ENCODE measurements at places on chromosomes 2 and 18.

DNA sequence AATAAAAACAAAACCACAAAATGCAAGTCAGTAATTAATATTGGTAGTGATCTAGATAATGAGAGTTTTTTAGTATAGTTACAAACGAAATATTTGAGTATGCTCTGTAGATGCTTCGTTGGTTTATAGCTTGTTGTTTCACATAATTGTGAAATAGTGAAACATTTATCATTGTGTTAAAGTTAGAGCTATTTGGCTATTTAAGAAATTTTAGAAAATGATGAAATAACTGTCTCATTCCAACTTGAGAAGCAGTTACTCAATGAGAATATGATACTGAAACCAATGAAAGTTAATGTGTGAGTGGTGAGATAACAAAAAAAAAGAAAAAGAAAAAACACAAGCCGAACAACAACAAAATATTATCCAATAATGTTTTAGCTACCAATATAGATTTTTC, 475.6 kb upstream of the ZEB2 start:
- no peak for DNase-seq

GRCh38 chr2:216118474-216118873, 9.3 kb downstream of the XRCC5 start:
- DNase-seq, result no peak

DNA sequence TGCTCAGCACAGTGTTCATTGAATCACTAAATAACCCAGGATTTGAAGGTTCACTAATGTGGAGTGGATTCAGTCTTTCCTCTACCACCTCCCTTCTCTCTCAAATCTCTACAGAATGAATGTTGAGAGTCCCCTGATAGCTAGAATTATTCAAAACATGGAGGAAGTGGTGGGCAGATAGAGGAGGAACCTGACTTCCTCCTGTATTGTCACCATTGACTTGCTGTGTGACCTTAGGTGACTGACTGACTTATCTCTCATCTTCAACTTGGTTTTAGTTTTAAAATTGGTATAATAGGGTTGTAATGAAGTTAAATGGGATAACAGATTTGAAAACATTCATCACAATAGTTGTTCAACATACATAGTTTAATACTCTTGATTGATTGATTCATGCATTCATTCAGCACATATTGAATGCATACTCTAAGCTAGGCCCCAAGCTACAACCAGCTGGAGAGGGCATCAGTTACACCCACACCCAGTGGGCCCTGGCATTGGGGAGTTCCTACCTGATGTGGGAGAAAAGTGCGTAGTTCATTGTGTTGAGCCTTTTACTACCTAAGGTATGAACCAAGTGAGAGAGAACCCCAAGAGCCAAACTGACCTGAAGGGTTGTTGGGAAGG, 96.0 kb downstream of the WDR7 start:
- no peak for DNase-seq

DNA sequence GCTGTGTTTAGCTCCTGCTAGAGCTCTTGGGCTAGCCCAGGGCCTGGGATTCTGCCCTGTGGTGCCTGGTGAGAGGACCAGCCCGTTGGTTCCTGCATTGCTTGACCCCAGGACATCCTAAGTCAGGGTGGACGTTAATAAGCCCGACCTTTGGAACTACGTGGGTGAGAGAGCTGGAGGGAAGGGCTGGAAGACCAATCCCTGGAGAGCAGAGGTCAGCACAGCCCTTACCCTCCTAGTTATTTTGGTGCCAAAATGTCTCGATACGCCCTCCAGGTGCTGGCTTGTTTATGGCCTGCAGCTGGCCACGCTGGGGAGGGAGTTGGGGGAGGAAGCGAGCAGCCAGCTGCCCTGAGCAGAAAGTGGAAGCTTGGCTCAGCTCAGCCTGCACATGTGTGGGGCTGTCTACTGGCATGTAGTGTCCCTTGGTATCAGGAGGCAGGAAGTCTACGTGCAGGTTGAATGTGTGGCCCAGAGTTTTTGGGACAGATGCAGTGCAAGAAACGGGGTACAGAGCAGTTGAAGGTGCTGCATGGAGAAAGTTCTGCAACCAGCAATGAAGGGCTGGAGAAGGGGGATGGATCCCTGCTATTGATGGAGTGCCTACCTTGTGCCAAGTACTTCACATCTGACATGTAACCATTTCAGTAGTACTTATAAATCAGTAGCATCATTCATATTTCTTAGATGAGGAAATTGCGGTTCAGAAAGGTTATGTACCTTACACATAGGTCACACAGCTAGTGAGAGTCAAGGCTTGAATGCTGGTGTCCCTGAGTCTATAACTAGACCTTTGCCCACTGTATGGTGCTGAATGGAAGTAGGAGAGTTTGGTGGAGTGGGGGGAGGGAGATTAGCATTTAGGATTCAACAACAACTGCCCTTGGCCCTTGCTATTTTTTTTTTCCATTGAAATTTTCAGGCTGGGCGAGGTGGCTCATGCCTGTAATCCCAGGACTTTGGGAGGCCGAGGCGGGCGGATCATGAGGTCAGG, 5.0 kb upstream of the DGKD start:
- no peak for DNase-seq

DNA sequence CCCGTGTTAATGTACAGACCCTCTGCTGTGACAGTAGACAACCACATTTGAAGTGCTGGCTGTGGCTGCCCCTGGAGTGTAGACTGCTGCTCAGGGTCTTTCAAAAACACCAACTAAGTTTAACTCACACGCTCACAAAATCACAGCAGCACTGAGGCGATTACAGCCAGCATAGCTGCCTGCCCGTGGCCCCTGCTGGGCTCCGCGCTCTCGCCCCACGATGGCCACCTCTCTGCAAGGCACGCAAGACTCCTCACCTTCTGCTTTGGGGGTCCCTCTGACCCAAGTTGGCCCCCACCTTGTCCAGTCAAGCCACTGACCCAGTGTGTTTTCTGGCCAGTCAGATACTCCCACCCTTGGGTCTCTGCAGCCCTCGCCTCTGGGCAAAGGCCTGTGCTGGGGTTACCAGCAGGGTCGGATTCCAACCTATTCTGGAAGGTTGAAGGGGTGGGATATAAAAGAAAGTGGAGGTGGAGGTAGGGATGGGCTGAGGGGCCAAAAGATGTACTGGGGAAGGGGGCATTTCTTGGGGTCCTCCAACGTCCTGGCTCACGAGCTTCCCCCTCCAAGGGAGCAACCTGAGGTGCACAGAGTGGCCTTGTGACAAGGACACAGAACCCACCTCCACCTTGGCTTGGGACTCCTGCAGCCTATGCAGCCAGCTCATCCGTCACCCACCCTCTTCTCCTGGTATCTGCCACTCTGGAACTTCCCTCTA, 2.9 kb upstream of the B3GNT7 start:
- no peak for DNase-seq

DNA sequence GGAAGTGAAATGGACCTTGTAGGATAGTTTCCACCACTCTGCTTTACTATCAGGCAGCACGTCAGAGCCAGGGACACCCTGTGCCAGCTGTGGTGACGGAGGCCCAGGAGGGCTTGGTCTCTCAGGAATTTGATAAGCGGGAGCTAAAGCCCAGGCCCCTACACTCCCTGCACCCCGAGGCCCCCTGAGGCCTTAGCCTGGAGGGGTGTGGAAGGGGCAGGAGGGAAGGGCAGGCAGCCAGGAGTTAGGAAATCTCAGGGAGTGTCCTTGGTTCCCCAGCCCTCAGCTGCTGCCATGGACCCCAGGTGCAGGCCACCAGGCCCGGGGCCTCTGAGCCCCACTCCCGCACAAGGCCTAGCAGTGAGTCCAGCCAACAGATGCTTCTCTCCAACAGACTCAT, 38.2 kb downstream of the PDIA6 start:
- DNase-seq, result no peak

DNA sequence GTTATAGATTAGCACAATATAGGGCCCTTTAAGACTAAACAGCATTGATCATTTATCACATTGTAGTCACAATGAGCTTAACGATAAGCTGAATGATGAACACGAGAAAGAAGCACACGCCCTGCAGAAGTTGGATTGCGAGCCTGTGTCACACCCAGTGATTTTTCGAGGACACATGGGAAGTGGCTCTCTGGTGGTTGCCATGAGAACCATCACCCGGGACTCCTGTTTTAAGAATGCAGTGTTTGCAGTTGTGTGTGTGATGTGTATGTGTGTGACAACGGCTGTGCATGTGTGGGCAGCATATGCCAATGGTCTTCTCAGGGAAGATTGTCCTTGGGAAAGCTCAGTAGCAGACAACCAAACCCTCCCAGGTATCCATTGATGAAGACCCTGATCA, 69.2 kb downstream of the PDCL3 start:
- DNase-seq, result no peak

GRCh38 chr2:120231974-120232635, 8.9 kb upstream of the TMEM185B start:
- no peak for DNase-seq

DNA sequence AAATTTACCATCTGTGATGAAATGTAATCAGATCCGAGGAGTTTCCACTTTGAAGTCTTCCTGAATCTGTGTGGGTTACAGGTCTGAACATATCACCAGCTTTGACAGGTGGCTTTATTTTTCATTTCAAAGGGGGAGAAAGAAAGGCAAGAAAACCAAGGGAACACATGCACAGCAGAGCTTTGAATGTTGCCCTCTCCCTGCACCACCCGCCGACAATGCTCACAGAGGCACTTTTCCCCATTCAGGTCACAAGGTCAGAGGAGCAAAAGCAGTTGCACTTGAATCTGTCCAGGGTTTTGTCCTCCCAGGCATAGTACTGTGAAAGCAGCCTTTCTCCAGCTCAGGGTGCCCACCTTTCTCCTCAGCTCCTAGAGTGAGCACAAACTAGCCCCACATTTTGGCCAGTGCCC, 130.2 kb downstream of the OSR1 start:
- no peak for DNase-seq

- no peak for DNase-seq
These were observed 2114.1 kb upstream of the PIK3C3 start for GRCh38 chr18:39840856-39841481.
